ENCODE measurements at places on chromosomes 7 and 10. TPM values are rescaled to one million over a fixed set of nuclear protein-coding genes. Genes with fewer than 3 reads are reported as not detected.

The TMEM213 gene
- total RNA-seq: 0.55 TPM

The GNGT1 gene
- total RNA-seq: not detected

The RAB19 gene
- total RNA-seq: 0.80 TPM

The ARHGAP22 gene
- 4.4 TPM for total RNA-seq

The KIF11 gene
- 5.5 TPM for total RNA-seq

The PIP gene
- total RNA-seq: 2.2 TPM

The CUZD1 gene
- total RNA-seq: 0.85 TPM

The SEC31B gene
- 10.5 TPM for total RNA-seq

The NOS3 gene
- total RNA-seq: 6.1 TPM

The AS3MT gene
- 8.4 TPM for total RNA-seq

The ANKRD61 gene
- not detected for total RNA-seq

The LHPP gene
- total RNA-seq: 43.3 TPM

The LRCH4 gene
- 66.8 TPM for total RNA-seq

The BZW2 gene
- 31.0 TPM for total RNA-seq

The CTAGE15 gene
- total RNA-seq: not detected

The INHBA gene
- total RNA-seq: 6.6 TPM

The GIMAP8 gene
- total RNA-seq: 6.5 TPM

The ANKRD1 gene
- total RNA-seq: not detected

The PNLIPRP3 gene
- not detected for total RNA-seq

The ST8SIA6 gene
- 5.6 TPM for total RNA-seq

The PDGFA gene
- 40.4 TPM for total RNA-seq

The PDZD7 gene
- 0.82 TPM for total RNA-seq

The SORBS1 gene
- total RNA-seq: 189 TPM

The ANLN gene
- 9.9 TPM for total RNA-seq

The ZNF107 gene
- total RNA-seq: 9.7 TPM

The KCNMA1 gene
- 29.1 TPM for total RNA-seq

The MACC1 gene
- total RNA-seq: 3.4 TPM

The ZNF488 gene
- total RNA-seq: 1.5 TPM

The HDAC9 gene
- total RNA-seq: 8.3 TPM

The OPALIN gene
- total RNA-seq: 0.17 TPM

The SLC26A5 gene
- 3.9 TPM for total RNA-seq

The TSPAN13 gene
- 43.7 TPM for total RNA-seq

The CALHM3 gene
- total RNA-seq: 0.51 TPM

The FAM25C gene
- not detected for total RNA-seq

The TMEM270 gene
- total RNA-seq: 4.9 TPM

The PODXL gene
- 19.4 TPM for total RNA-seq

The GRM3 gene
- not detected for total RNA-seq

The STX1A gene
- 6.8 TPM for total RNA-seq

The PTPN20 gene
- 10.2 TPM for total RNA-seq

The CYP2E1 gene
- 3.7 TPM for total RNA-seq

The SRI gene
- total RNA-seq: 78.8 TPM

The OPN1SW gene
- not detected for total RNA-seq

The CPA2 gene
- total RNA-seq: not detected

The TMEM273 gene
- total RNA-seq: 13.0 TPM

The BICC1 gene
- total RNA-seq: 5.1 TPM

The ZC3HAV1L gene
- 25.8 TPM for total RNA-seq

The GIMAP6 gene
- total RNA-seq: 15.7 TPM

The CTAGE6 gene
- total RNA-seq: 1.7 TPM

The TMEM178B gene
- total RNA-seq: 3.4 TPM

The ATP6V0E2 gene
- total RNA-seq: 95.3 TPM

The SLC39A12 gene
- total RNA-seq: not detected

The LRRC18 gene
- total RNA-seq: not detected

The PTF1A gene
- total RNA-seq: not detected

The ZNF239 gene
- total RNA-seq: 4.3 TPM

The VAX1 gene
- total RNA-seq: not detected

The SUN3 gene
- 4.5 TPM for total RNA-seq

The SEMA3E gene
- total RNA-seq: 2.6 TPM
